Transverse colon (tissue), 4 donors: ENCODE measurements at places on chromosomes 6 and 20. TPM values are rescaled to one million over a fixed set of nuclear protein-coding genes. Genes with fewer than 3 reads are reported as not detected.

SCRT2 gene
- total RNA-seq = not detected

TCEA2 gene
- 5.6 TPM for total RNA-seq

SOBP gene
- total RNA-seq = 15.9 TPM

CST7 gene
- 3.2 TPM for total RNA-seq

CRIP3 gene
- total RNA-seq = not detected

NFKBIL1 gene
- 29.5 TPM for total RNA-seq

FNDC1 gene
- 0.64 TPM for total RNA-seq

CD24 gene
- 1,843 TPM for total RNA-seq

ZFP57 gene
- 0.27 TPM for total RNA-seq

MOG gene
- not detected for total RNA-seq

DSN1 gene
- total RNA-seq = 2.2 TPM

CST5 gene
- total RNA-seq = not detected

CNKSR3 gene
- total RNA-seq = 27.3 TPM

OR2H2 gene
- not detected for total RNA-seq
